Renal cortex interstitium (tissue), 15 donors: ENCODE measurements at places on chromosomes 3 and 15.
A peak's percentile ranks its signal among the peaks of the same experiment; 100 is the strongest.

GRCh38 chr3:47443611-47443995 is 32.1 kb downstream of the SCAP start:
- DNase-seq, result no peak

GRCh38 chr3:183275418-183275817 is 22.4 kb downstream of the B3GNT5 start:
- DNase-seq, result no peak

GRCh38 chr15:90550919-90551318 is 21.2 kb downstream of the CRTC3 start:
- DNase-seq, result no peak

- no peak for DNase-seq
Observed at GRCh38 chr15:59312205-59312604, 60.5 kb downstream of the MYO1E start.

DNA sequence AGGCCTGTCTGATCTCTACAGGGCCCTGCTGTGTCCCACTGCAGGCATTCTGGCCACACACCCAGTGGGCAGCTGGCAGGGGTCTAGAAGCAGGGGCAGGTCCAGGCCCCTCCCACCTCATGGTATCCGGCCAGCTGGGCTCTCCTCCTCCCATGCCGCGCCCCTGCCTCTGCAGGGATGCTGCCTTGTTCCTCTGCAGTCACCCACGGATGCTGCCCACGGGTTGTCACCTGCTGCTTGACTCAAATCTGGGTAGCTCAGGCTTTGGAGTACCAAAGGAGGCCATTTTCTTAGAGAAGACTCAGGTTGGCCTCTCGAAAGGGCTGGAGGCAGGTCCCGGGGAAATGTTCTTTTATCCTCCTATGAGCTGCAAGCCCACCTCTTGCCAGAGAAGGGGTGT is 25.0 kb downstream of the EFCAB12 start:
- no peak for DNase-seq

GRCh38 chr3:168049367-168049974 is 46.3 kb downstream of the GOLIM4 start:
- no peak for DNase-seq

DNA sequence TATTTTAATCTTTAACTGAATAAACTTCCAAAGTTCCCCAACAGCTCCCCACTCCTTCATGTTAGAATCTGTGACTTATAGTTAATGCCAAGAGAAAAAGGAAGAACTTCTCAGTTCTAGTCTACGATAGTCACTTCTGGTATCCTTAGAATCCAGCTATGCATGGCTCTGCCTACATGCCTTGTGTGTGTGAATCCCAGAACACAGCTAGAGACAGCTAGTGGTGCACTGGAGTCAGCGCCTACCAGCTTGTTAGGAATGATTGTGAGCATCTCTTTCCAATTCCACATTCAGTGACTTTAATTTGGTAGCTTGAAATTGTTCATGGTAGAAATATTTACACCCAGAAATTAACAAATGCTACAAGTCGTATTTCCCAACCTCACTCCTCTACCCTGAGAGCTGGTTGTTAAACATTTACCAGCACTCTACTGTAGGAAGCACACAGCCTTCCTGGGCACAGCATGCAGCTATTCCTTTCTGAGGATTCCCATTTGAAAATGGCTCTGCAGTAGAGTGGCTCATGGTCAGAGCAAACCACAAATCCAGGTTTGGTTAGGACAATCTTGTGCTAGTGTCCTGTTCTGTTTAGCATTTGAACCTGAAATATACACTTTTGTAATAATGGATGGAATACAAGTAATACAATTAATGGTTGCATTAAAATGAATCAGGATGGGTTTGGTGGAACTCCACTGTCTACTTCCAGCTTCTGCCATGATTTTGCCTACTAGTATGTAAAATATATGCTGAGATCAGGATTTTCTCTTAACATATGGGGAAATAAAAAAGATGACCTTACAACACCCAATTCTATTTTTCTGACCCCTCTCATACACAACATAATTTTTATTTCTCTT is 371.0 kb upstream of the GBE1 start:
- DNase-seq, result no peak

- no peak for DNase-seq
Observed at GRCh38 chr15:79689030-79689429, 207.8 kb downstream of the MTHFS start.

GRCh38 chr3:11546657-11547302 is 96.9 kb downstream of the VGLL4 start:
- no peak for DNase-seq

GRCh38 chr15:47334805-47335535 is 382.3 kb upstream of the SEMA6D start:
- DNase-seq, result no peak

GRCh38 chr15:53869806-53870073 is 108.5 kb upstream of the UNC13C start:
- no peak for DNase-seq

DNA sequence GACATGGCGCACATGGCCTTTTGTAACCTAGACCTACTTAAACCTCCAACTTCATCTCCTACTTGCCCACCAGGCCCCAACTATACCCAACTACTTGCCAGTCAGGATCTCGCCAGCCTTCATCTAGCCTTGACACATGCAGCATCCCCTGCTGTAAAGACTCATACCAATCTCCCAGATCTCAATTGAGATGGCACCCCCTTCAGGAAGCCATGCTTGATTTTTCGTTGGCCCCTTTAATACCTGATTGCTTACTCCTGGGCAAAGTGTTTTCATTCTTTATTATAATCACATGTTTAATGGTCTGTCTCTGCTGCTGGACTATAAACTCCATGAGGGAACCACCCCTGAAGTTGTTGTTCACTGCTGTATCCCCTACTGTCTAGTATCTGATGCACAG is 150.8 kb downstream of the SOX2 start:
- no peak for DNase-seq

DNA sequence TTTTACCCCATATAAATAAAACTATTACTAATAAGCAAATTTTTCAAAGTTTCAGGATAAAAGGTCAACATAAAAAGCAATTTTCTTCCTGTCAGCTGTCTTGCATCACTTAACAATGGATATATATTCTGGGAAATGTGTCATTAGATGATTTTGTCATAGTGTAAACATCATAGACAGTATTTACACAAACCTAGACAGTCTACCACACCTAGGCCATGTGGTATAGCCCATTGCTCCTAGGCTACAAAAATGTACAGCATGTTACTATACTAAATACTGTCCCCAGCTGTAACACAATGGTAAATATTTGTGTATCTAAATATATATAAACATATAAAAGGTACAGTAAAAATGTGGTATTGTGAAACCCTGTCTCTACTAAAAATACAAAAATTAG is 156.7 kb downstream of the ANO10 start:
- no peak for DNase-seq

DNA sequence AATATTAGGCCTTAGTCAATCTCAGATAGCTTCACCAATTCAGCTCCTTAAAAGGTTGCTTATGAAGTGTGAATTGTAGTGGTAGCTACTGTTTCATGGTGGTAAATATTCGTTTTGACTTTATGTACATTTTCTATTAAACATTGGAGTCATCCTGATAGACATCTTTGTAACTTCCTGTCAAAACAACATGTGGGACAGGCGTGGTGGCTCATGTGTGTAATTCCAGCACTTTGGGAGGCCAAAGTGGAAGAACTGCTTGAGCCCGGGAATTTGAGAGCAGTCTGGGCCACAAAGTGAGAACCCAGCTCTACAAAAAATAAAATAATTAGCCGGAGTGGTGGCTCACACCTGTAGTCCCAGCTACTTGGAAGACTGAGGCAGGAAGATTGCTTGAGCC is 2.0 kb upstream of the TRIM59 start:
- no peak for DNase-seq

DNA sequence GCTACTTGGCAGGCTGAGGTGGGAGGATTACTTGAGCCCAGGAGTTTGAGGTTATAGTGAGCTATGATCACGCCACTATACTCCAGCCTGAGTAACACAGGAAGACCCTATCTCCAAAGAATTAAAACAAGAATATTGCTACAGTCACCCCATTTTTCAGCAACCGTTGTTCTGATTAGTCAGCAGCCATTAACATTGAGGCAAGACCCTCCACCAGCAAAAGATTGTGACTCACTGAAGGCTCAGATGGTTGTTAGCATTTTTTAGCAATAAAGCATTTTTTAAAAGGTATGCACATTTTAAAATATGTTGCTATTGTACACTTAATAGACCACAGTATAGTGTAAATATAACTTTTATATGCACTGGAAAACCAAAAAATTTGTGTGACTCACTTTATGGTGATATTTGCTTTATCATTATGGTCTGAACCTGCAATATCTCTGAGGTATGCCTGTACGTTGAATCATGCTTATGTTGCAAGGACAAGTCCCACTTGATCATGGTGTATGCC is 492.6 kb downstream of the SQOR start:
- DNase-seq, result no peak

DNA sequence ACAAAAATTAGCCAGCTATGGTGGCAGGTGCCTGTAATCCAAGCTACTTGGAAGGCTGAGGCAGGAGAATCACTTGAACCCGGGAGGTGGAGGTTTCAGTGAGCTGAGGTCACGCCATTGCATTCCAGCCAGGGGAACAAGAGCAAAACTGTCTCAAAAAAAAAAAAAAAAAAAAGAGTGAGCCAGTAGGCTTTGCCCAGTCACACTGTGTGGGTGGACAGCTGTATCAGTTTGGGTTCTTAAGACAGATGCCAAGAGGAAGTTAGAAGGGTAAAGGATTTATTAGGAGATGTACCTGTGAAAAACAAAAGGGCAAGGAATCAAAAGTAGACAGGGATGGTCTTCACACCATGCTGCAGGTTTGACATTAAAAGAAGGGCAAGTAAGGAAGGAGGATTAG is 86.1 kb upstream of the CGNL1 start:
- no peak for DNase-seq

GRCh38 chr3:61030469-61031035 is 220.7 kb downstream of the FHIT start:
- no peak for DNase-seq

GRCh38 chr3:58192069-58192468 is 18.7 kb downstream of the DNASE1L3 start:
- DNase-seq, result no peak

DNA sequence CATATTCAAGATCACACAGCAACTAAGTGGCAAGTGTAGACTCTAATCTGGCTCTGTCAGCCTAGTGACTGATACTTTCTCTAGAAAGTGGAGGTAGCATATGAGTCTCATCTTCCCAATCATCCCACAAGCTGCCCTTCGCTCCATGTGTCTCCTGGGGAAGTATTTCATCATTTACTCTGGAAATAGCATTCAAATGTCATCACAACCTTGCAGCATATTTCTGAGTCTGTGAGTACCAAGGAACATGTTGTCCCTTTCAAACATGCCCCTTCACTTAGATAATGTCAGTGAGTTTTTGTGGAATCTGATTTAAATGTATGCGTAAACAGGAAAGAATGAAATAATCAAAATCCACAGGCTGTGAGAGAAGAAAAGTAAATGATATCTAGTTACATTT is 322.9 kb downstream of the SLC9A9 start:
- no peak for DNase-seq

- no peak for DNase-seq
Observed at GRCh38 chr3:76111808-76112207, 326.5 kb upstream of the ZNF717 start.

DNA sequence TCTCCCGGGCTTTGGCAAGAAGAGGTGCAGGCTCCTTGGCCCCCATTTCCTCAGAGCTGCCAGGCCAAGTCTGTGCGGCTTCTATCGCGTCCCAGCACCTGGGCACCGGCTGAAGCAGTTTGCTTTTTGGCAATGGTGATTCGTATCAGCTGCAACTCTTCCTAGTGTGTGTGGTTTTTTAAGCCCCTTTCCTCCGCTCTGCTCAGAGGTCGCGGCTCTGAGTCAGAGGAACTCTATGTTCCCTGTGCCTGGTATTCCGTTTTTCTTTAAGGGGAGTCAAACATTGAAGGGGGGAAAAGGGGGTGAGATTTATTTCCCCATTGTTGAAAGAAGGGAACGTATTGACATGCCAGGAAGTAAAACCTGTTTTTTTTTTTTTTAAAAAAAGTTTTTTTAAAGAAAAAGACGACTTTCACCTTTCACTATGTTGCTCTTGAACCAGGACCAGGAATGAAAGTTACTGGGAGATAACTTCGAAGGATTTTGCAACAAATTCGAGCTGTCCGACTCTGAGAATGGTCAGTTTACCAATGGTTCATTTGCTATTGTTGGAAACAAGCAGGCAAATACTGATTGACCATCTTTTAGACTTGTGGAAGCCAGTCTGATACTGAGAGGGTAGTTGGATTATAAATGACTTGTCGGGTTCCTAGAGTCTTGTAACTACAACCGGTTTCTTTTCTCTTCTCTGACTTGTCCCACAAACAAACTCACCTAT is 1.1 kb downstream of the ARMC8 start:
- no peak for DNase-seq

DNA sequence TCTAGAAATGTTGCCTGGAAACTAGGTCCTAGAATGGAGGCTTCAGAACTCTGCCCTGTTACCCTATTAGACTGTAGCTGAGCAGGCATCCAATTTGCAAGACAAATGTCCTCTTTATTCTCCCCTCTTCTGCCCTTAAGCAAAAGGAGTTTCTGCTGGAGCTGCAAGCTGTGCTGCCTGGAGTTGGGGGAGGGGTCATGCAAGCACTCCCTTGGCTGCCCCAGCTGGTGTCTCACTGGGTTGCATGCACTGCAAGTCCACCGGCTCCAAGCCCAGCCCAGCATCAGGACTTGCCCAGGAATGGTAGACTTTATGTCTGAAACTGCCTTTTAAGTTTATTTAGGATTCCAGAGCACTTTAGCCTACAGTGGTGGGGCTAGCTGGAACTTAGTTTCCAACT is 15.7 kb upstream of the RBP2 start:
- DNase-seq, result no peak

GRCh38 chr3:59380146-59380545 is 330.3 kb upstream of the CFAP20DC start:
- DNase-seq, result no peak

GRCh38 chr15:92226020-92226612 is 167.6 kb upstream of the ST8SIA2 start:
- peak; percentile 18 for DNase-seq

GRCh38 chr15:39628546-39629257 is 47.8 kb downstream of the THBS1 start:
- DNase-seq, result no peak

GRCh38 chr3:113626503-113627371 is 69.7 kb downstream of the USF3 start:
- DNase-seq, result no peak

DNA sequence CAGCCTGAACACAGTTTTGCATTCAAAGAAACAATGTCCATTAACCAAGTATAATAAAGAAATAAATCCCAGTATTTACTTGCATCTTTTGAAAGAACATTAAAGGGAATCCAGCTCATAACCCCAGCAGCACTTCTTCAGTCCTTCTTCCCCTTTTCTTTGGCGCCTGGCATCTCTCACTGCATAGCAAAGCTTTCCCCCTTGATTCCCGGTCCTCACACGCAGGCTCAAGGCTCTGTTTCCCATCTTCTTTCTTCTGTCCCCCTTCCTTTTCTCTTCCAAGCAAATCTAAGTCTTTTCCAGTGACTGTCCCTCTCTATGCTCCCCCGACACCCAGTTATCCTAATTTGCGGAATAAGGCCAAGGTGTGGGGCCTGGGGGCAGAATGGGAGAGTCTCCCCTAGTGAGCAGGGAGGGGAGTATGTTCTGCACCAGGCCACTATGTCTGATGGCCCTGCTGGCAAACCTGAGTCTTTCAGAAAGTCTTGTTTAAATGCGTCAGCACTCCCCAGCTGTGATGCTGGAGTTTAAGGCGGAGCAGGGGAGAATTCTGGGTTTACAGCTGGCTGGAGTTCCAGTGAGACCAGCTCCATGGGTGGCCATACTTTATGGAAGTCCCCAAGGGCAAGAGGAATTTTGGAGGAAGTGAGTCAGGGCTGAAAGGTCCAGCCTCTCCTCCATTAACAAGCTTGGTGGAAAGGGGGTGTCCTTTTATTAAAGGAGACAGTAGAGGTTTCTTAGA is 42.1 kb downstream of the GOLGA6A start:
- peak; percentile 65 for DNase-seq
